ENCODE measurements at places on chromosomes 3 and 15.
A peak's percentile ranks its signal among the peaks of the same experiment; 100 is the strongest.

DNA sequence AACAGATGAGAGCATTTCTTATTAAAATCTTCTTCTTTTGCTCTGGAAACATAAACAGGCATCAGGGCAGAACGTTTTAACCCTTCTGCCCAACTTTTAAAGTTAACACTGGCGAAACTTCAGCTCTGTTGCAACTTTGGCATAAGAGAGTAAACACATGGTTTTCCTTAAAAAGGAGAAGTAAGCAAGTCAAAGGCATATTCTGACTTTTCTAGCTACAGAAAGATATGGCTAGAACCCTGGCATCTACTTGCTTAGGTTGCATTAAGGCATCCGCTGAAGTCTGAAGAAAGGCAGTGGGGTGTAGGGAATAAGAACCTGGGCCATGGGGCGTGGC, 13.3 kb upstream of the IL16 start:
- no peak for DNase-seq

DNA sequence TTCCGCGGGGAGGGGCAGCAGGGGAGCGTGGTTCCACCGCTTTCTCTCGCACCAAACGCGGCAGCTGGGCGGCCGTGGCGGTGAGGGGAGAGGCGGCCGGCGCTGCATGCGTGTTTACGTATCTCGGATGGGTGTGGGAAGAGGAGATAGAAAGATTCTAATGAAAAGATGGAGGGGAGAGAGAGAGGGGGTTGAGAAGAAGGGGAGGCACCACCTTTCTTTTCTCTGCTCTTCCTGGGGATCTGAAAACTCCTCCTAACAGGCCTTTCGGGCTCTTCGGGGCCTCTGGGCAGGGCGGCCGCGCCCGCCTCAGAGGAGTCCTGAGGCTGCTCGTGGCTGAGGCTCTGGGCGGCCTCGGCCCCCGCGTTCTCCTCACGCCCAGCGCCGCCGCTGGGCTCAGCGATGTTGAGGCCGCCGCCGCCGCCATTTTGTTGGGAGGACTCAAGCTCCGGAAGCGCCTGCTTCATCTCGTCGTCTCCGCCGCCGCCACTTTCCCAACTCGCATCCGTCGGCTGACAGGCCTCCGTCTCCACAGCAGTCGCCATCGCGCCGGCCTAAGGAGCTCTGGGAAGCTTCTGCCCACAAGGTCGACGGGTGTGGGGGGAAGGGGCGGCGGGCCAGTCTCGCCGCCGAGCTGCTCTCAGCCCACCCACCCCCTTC, 473 bp downstream of the TASOR start:
- DNase-seq = peak; percentile 42

GRCh38 chr3:127723011-127723567, 50.3 kb downstream of the ABTB1 start:
- DNase-seq = no peak

GRCh38 chr3:191138937-191139336, 60.1 kb upstream of the OSTN start:
- no peak for DNase-seq

DNA sequence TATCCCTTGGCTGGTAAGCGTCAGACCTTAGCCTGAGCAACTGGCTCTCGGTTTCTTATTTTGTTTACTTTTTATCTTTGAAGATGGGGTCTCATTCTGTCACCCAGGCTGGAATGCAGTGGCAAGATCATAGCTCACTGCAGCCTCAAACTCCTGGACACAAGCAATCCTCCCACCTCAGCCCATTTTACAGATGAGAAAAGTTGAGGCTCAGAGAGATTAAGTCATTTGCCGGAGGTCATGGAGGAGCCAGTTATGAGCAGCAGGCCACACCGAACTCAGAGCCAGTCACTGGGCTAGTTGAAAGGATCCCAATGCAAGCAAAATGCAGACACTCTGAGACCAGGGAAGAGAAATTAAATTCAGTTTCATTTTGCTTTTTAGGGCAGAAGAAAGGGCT, 293.6 kb downstream of the SHQ1 start:
- no peak for DNase-seq

- no peak for DNase-seq
Measured at GRCh38 chr3:105118905-105119304, 247.8 kb upstream of the ALCAM start.
